ENCODE measurements at places on chromosomes 5 and 9.

- no peak for DNase-seq
These were observed 40.9 kb upstream of the IL17B start for GRCh38 chr5:149419859-149420544.

DNA sequence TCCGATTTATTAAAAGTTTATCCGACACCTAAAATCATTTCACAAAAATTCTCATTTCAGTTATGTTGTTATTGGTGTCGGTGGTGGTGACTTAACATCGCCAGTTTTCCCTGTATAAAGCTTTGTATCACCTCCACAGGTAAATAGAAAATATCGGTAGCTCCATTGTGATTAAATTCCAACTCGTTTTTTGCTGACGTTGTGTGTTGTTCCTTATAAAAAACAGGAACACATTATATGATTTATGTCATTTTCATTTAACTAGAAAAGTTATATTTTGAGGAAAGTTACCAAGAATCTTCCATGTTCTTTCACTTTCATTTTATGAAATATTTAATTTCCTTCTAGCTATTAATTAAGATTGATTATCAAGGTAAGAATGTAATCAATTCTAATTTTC, 635.9 kb downstream of the CDH18 start:
- no peak for DNase-seq

GRCh38 chr5:158177146-158177545, 318.2 kb upstream of the CLINT1 start:
- DNase-seq = no peak

GRCh38 chr5:143440448-143441115, 37.1 kb upstream of the NR3C1 start:
- DNase-seq = no peak

DNA sequence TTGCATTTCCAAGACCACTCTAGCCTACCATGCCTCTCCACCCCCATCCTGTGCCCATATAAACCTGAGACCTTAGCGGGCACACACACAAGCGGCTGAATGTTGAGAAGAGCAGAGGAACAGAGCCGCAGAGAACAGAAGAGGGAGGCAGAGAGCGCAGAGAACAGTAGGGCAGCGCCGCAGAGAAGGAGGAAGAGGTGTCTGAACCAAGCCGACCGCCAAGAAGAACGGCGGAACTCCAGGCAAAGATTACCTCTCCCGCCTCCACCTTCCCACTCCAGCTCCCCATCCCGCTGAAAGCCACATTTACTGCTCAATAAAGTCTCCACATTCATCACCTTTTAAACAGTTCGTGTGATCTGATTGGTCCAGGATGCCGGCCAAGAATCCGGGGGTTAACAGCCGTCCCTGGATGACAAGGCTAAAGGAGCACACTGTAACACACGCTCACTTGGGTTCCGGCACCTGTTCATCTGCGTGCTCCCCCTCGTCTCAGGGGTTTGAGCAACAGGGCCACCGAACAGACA, 33.2 kb downstream of the GRIN3A start:
- peak; percentile 50 for DNase-seq

DNA sequence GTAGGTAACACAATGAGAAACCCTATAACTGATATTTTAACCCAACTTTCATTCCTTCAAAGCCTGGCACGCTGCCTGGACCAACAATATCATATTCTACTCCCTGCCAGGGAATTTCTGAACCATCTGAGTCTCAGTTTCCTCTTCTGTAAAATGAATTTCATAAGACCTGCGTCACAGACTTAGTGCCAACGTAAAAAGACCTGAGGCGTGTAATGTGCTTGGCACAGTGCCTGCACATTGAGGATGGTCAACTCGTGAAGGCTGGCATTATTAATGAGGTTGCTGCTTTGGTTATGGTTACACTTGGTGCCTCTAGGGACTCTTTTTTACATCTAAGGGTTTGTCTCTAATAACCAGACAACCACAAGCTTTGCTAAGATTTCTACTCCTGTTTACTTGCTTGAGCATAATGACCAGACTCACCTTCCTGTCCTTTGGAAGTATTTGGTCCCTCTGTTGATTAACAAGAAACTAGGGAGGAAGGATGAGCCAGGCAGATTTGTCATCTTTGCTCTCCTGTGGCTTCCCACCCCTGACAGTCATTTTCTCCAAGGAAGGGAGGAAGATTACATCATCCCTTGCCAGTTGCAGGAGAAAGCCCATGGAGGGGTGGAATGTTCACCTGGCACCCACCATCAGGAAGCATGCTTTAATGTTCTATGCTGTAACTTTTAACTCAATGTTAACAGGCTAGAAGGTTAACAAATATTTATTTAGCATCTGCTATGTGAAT, 79.0 kb downstream of the PAPPA start:
- DNase-seq = no peak

- DNase-seq = no peak
These were observed 2.0 kb upstream of the TRIM14 start for GRCh38 chr9:98121058-98121457.

DNA sequence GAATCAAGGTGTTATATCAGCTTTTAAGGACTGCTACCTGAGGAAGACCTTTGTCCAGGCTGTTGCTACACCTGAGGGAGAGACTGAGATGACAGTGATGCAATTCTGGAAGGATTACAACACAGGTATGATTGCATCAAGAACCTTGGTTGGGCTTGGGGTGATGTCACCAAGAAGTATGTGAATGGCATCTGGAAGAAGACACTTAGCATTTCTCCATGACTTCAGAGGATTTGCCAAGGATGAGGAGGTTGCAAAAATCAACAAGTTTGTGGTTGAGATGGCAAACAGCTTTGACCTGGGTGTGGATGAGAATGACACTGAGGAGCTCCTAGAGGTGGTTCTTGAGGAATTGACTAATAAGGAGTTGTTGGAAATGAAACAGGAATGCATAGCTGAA, 67.9 kb upstream of the PANK3 start:
- no peak for DNase-seq

DNA sequence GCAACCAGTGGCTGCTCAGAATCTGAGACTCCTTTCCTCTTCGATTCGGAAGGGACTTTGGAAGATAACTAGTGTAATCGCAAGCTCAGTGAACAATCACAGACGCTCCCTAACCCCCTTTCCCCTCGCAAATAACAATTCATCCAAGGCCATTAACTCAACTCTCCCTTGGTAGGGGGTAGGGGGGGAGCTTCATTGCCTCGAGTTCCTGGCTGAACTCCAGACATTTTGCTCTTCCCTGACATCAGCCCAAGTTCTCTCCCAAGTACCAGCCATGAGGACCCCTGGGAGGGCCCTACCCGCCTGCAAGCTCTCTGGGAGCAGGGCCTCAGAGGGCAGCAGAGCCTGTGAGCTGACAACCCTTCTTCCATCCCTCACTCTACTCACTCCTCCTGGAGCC, 8.4 kb downstream of the FAM163B start:
- DNase-seq = no peak

- no peak for DNase-seq
These were observed 177.1 kb downstream of the ATP10B start for GRCh38 chr5:160674901-160675300.

DNA sequence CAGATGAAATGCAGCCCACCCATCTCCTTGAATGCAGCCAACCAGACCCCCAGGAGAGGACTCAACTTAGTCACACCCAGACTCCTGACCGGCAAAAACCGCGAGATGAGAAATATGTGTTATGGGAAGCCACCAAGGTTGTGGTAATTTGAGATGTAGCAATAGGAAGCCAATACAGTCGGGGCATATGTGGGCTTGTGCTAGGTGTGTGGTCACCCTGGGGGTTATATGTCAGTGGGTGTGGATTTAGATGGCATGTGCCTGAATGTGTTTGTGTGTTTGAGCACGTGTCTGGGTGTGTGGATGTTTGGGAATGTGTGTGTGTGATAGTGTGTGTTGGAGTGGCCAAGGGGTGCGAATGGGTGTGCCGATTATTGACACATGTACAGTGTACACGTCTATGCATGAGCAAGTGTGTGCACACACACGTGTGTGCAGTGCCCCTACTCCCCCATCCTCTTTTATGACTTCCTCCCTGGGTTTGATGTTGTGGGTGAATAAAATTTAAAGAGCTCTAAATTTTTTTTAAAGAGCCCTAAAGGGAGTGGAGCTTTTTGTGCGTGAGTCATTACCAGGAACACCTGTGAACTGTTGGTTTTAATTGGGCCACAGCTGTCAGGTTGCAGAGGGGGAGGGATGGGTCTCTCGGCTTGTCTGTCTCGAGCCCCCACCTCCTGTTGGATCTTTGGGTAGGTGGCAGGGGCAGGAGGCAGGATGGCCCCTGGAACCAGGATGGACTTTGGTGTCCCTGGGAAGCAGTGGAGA, 86.8 kb downstream of the LHX2 start:
- no peak for DNase-seq

GRCh38 chr5:62077823-62078550, 228.0 kb upstream of the KIF2A start:
- no peak for DNase-seq

DNA sequence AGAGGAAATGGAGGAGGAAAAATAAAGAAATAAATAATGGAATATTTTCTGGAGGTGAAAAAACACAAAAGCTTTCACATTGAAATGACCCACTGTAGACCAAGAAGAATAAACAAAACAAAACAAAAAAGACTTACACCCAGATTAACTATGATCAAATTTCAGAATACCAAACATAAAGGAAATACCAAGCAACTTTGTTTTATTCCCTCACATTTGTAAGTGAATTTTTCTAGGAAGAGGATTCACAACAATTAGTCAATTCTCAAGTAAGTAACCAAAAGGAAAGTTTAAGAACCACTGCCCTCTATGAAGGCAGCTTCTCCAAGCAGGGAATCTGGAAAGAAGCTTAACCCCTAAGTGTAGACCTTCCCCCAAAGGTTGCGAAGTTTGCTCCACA, 29.6 kb upstream of the B4GALT1 start:
- DNase-seq = no peak

DNA sequence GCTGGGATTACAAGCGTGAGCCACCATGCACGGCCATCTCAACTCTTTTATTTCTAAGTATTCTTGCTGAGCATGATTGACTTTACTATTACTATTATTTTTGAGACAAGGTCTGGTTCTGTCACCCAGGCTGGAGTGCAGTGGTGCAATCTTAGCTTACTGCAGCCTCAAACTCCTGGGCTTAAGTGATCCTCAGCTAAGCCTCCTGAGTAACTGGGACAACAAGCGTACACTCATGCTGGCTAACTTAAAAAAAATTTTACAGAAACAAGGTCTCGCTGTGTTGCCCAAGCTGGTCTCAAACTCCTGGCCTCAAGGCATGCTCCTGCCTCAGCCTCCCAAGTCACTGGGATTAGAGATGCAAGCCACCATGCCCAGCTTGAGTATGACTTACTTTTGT, 443.7 kb downstream of the ARHGEF28 start:
- no peak for DNase-seq

DNA sequence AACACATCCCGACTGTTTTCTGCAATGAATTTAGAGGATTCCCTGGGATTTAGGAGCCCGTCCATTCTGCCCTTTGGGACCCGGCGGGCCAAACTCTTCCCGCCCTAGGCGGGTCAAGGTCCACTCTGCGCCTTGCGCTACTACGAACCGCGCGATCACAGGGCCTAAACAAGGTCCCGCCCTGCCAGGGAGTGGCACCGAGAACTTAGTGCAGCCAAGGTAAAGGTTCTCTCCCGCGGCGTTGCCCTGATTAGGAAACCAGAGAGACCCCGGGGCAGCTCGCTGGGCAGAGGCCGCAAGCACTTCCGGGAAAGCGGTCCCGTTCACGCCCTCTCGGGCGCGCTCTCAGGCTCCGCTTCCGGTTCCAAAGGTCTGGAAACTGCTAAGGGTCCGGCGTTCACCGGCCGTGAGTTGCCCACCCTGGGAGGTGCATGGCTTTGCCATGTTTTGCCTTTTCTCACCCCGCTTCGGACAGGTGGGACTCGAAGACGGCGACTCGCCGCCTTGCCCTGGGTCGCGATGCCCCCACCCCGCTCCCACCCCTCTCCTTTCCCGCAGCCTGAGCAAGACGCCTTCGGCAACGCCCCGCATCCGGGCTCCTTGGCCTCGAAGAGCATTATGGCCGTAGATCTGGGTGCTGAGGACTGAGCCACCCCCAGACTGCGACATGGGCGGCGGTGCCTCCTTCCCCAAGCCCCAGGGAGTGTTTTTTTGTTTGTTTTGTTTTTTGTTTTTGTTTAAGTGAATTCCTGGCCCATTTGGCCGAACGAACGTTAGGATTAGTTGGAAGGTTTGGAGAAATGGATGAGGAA, 23.4 kb downstream of the HNRNPK start:
- DNase-seq = peak; percentile 90

DNA sequence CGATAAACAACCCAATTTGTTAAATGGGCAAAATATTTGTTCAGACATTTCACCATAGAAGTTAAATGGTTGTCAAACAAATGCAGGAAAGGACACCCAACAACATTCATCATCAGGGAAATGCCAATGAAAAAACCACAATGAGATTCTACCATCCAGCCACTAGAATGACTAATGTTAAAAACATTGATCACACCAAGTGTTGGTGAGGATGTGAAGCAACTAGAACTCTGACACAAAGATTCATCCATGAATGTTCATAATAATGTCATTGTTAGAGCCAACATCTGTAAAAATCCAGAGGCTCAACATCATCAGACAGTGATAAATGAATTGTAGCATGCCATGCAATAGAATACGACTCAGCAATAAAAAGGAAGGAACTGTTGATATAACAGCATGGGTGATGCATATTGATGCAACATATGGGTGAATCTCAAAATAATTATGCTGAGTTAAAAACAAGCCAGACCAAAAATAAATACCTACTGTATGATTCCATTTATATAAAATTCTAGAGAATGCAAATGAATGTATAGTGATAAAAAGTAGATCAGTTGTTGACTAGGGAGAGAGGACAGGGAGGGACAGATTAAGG, 55.9 kb upstream of the UNC5A start:
- DNase-seq = no peak

DNA sequence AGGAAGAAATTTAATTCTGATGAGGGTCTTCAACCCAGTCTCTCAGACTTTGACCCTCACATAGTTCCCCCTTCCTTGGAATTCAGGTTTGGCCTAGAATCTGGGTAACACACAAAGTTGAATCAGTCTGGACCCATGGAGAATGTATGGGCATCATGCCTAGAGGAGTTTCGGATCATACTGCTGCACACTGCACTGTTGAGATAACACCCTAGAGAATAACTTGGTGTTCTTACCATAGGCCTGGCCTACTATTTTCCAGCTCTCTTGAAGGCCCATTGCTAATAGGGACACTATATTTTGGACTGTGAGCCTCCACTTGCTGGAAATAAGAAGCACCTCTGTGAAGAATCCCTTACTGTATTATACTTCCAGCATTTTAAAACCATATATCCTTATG, 413.5 kb downstream of the PLK2 start:
- no peak for DNase-seq

DNA sequence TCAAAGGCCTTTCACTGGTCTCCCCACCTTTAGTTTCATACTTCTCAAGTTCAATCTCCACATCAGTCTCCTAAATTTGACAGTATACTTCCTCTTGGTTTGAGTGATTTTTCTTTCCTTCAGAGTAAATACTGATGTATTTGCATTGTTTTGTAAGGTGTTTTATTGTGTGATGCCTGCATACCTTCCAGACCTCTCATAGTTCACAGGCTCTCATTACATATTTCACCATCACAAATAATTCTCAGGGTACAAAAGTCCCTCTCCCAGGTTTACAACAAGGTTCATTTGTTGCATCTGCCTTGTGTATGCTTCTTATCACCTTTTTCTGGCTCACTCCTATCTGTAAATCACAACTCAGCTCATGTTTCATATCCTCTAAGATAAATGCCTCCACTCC, 22.2 kb upstream of the TUSC1 start:
- DNase-seq = no peak

Measured in aorta (tissue), 5 donors.